Hematopoietic multipotent progenitor cell treated with erythropoietin and hydrocortisone succinate and interleukin-3 and kit ligand, for 4 days (in vitro differentiated cells): ENCODE measurements at places on chromosomes 13 and 19.

- no peak for DNase-seq
Measured at GRCh38 chr19:14669940-14670339, 4.7 kb downstream of the ADGRE3 start.

GRCh38 chr13:105735281-105735680 lies 800.2 kb downstream of the EFNB2 start:
- peak; percentile 4 for DNase-seq

DNA sequence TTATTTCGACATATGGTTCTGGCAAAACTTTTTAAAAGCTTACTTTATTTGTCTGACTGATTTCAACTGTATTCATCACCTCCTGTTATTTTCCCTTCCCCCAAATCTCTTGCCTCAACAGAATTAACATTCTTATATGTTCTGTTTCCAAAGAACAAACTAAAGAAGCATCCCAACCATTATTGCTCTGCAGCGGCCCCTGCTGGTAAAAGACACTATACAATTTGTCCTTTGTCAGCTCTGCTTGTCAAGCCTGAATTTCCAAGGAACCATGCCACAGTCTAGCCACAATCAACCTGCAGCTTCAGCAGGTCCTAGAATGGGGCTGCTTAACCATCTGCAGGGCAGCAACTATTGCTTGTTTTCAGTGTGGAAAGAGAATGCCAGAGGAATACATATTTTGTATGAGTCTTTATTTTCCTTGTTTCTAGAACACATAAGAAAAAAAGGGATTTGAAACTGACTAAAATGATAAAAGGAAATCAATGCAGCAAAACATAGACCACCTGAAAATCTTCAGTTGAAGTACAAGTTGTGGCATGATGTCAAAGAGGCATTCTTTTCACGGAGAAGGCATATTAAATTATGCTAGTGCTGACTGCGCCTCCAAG lies 845.3 kb downstream of the DIAPH3 start:
- DNase-seq: peak; percentile 82

DNA sequence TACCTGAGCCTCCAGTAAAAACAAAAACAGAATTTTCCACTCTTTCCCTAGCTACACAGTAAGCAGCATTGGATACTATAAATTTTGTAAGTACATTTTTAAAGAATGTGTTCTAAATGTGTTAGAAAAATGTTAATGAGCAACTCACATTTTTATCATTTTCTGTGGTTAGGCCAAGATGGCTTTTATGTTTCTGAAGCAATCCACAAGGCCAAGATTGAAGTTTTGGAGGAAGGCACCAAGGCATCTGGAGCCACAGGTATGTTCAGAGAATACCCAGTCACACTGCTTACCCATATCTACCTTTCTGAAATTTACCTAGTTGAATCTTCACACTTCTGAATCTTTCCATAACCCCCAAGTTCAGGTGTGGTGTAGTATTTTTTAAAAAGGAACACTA lies 21.6 kb downstream of the SERPINE3 start:
- no peak for DNase-seq

GRCh38 chr19:45117167-45117594 lies 24.2 kb downstream of the PPP1R37 start:
- peak; percentile 91 for DNase-seq

DNA sequence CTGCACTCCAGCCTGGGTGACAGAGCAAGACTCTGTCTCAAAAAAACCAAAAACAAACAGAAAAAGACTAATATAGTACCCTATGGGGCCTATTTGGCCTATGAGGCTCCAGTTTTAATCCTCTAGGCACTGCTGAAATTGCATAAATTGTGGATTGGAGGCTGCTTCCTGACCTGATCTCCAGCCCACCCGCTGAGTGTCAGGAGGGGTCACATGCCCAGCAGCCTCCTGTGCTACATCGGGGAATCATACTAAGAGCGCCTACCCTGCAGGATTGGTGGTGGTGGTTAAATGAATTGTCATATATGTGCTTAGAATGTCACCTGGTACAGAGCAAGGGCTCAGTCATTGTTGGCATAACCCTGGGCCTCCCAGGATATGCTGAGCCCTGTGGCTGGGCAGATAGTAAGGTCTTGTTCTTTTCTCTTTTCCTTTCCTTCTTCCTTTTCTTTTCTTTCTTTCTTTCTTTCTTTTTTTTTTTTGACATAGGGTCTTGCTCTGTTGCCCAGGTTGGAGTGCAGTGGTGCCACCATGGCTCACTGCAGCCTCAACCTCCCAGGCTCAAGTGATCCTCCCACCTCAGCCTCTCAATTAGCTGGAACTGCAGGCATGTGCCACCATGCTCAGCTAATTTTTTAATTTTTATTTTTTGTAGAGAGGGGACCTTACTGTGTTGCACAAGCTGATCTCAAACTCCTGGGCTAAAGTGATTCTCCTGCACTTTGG lies 31.3 kb downstream of the LTBP4 start:
- DNase-seq: no peak

DNA sequence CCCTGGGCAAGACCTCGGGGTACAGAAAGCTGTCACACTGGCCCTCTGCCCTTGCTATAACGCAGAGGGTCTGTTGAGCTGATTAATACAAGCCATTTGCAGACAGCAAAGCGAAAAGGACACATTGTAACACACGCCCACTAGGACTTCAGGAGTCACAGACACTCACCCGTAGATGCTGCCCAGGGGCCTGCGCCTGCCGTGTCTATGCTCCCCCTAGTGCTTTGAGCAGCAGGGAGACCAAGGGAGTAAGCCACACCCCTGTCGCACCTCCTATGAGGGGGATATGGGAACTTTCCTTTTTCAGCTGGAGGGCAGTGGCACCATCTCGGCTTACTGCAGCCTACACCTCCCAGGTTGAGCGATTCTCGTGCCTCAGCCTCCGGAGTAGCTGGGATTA lies 1930.2 kb downstream of the OLFM4 start:
- DNase-seq: no peak

DNA sequence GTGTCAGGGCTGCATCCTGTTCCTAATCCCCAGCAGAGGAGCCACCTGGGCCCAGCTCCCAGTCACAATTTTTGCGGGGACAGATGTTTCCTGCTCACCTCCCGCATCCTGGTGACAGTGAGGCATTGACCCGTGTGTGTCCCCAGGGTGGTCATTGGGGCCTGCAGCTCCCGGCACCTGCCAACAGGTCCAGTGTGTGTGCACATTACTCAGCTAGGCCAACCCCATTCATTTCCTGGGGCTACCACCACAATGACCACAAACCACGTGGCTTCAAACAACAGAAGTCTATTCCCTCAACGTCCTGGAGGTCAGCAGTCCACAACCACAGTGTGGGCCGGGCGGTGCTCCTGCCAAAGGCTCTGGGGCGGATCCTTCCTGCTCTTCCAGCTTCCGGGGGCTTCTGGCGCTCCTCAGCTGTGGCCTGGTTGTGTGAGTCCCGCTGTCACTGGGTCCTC lies 11.9 kb upstream of the F2RL3 start:
- DNase-seq: peak; percentile 57

- no peak for DNase-seq
Measured at GRCh38 chr13:34777914-34778303, 164.2 kb upstream of the NBEA start.

- no peak for DNase-seq
Measured at GRCh38 chr13:111288276-111288675, 32.2 kb upstream of the TEX29 start.

- peak; percentile 99 for DNase-seq
Measured at GRCh38 chr19:10960314-10961072, at the start of gene SMARCA4. Gene SMARCA4, plus strand, starts transcription at chr19:10961030. Its CDS starts 23,122 bp downstream, at chr19:10984152.

DNA sequence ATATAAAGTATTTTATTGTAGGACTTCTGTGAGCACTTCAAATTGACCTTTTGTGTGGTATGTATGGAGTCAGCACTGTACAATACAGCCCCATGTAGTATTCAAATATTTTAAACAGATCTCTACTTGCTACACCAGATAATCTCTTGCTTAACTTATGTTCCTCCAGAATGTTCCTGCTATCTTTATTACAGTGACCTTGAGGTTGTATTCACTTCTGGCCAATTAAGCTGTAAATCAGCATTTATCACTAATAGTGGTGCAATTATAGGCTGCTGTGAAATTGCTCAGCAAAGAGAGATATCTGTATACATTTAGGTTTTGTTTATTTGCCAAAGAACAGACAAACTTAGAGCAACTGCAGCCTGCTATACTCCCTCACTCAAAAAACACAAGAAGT lies 1218.6 kb downstream of the PCDH17 start:
- DNase-seq: no peak

- DNase-seq: no peak
Measured at GRCh38 chr13:77868717-77869116, 49.9 kb downstream of the EDNRB start.

- DNase-seq: peak; percentile 42
Measured at GRCh38 chr19:21256722-21257121, 72.5 kb downstream of the ZNF708 start.

DNA sequence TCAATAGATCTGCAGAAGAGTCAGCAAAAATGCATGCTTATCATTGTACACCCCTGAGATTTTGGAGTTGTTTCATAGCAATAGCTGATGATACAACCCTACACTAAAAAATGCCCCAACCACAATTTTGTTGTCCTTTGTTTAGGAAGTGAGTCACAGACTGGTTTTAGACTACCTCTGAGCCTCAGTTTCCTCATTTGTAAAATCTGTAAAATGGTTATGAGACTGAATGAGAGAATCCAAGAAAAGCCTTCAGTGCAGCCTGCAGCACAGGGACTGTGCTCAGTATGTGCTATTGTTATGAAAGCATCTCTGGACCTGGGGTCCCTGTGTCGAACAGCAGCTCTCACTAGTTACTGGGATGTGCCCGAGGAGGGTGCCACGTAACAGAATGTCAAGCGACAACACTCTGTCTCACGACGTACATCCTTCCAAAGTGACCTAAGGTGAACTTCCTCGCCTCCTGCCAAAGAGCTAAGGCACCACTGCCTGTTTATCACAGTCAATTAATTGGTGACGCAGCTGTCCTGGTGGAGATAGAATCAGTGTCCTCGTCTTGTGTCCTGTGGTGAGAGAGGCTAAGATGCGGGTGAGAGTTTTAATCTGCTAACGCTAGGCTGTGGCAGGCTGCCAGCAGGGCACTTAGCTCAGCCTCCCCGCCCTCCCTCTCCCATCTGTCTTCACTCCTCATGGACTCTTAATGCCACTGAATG lies 18.1 kb downstream of the DHRS12 start:
- DNase-seq: peak; percentile 91

- no peak for DNase-seq
Measured at GRCh38 chr19:49861107-49861506, 6.3 kb downstream of the PNKP start.

GRCh38 chr19:12295191-12295590 lies 508 bp upstream of the ZNF44 start:
- peak; percentile 28 for DNase-seq

- DNase-seq: peak; percentile 88
Measured at GRCh38 chr13:20182231-20182846, 10.4 kb downstream of the GJB2 start.

GRCh38 chr19:9076901-9077300 lies 10.0 kb upstream of the OR1M1 start:
- no peak for DNase-seq
